Activated naive CD8-positive, alpha-beta T cell treated with anti-CD3 and anti-CD28 coated beads, Interleukin-2, amount 10 ng/mL, durations not matched to agents 7 days and 5 days (primary cell): ENCODE measurements at places on chromosomes 12 and 14. TPM values are rescaled to one million over a fixed set of nuclear protein-coding genes. Genes with fewer than 3 reads are reported as not detected.

The RCOR1 gene
- total RNA-seq: 24.3 TPM

GRCh38 chr12:104505095-104505818, 48.5 kb downstream of the CHST11 start:
- H3K4me1 ChIP-seq: peaks cover 66% of the 10 kb centered on the region
- no peaks in the 10 kb centered on the region for H3K27me3 ChIP-seq
- no peak for DNase-seq
- no peak overlapping the region for H3K27ac ChIP-seq
- H3K36me3 ChIP-seq: peaks cover 55% of the 10 kb centered on the region
- no peak overlapping the region for H3K4me3 ChIP-seq

DNA sequence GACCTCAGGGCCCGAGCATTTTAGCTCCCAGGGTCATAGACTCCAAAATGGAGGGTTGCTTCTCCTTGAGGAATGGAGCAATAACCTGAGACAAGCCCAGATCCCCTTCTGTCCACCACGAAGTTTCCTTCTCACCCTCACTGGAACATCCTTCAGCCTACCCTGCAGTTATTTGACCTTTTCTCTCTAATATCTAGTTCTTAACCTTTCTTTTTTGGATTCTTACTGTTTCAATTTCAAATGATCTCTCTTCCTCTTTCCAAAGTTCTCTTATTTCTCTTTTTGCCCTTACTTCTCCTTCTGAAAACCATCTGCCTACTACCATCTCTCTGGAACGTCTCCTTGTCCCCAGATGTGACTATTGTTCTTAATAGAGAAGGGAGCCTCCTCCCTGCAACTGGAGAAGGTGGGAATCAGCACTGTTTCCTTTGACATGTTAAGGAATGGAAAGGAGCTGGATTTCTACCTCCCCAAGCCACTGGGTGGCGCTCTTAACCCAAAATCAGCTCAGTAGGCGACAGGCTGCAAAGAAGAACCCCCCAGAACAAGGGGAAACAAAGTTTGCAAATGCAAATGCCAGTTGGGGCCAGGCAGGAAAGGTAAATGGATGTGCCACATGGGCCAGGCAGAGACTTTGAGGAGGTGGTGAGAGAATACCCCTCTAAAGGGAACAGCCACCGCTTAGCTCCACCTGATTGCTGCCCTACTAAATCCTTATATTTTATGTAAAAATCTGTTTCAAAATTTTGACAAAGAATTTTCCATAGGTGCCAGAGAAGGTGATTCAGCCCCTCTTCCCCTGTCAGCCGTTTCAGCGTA, 22.4 kb upstream of the PDE1B start:
- H3K4me3 ChIP-seq: no peak overlapping the region
- peak; percentile 47 for DNase-seq
- H3K4me1 ChIP-seq: peaks cover under 1% of the 10 kb centered on the region
- no peaks in the 10 kb centered on the region for H3K27me3 ChIP-seq

GRCh38 chr14:81028461-81028860, 73.0 kb downstream of the TSHR start:
- no peak for DNase-seq
- H3K4me1 ChIP-seq: peaks cover 3% of the 10 kb centered on the region
- H3K4me3 ChIP-seq: no peak overlapping the region
- peaks cover 9% of the 10 kb centered on the region for H3K27me3 ChIP-seq
- H3K27ac ChIP-seq: no peak overlapping the region

DNA sequence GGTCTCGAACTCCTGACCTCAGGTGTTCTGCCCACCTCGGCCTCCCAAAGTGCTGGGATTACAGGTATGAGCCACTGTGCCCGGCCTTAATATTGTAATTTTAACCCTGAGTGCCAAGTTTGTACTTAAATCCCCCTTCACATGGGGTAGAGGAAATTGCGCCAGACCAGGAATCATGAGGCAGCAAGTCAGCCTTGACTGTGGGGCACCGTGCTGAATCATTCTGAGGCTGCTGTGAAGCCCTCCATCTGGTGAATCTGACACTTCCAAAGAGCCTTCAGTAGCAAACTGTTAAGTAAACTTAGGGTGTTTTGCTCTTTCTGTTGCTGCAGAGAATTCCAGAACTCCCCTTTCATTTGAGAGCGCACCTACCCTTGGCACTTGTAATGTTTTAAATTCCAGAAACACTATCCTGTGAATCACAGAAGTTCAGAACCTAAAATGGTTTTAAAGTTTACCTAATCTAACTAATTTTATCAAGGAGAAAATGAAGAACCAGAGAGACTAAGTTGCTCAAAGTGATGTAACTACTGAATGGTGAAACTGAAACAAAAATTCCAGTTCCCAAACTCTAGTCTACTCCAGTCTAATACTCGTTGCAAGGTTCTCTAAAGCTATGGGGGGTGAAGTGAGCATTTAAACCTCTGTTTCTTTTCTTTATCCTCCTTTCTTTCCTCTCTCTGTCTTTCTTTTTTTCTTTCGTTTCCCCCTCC, 7.5 kb downstream of the HEBP1 start:
- no peak for DNase-seq
- H3K27me3 ChIP-seq: no peaks in the 10 kb centered on the region
- peak overlapping the region; percentile 65 for H3K4me3 ChIP-seq
- peaks cover 8% of the 10 kb centered on the region for H3K36me3 ChIP-seq
- H3K27ac ChIP-seq: peak overlapping the region; percentile 73

GRCh38 chr12:130796985-130797686, 41.9 kb downstream of the STX2 start:
- H3K27ac ChIP-seq: peak overlapping the region; percentile 91
- H3K27me3 ChIP-seq: no peaks in the 10 kb centered on the region
- peaks cover 23% of the 10 kb centered on the region for H3K36me3 ChIP-seq
- no peak for DNase-seq
- H3K4me3 ChIP-seq: peak overlapping the region; percentile 77
- peaks cover 11% of the 10 kb centered on the region for H3K4me1 ChIP-seq

The HHIPL1 gene
- 0.17 TPM for total RNA-seq

The ADCY4 gene
- total RNA-seq: 4.4 TPM

GRCh38 chr12:75568393-75568792, 57.0 kb upstream of the KRR1 start:
- no peaks in the 10 kb centered on the region for H3K4me1 ChIP-seq
- DNase-seq: no peak
- H3K36me3 ChIP-seq: no peaks in the 10 kb centered on the region
- H3K27me3 ChIP-seq: peaks cover 10% of the 10 kb centered on the region

- peak overlapping the region; percentile 11 for H3K4me3 ChIP-seq
- H3K27me3 ChIP-seq: peaks cover 6% of the 10 kb centered on the region
- peak overlapping the region; percentile 73 for H3K27ac ChIP-seq
- H3K4me1 ChIP-seq: peaks cover 10% of the 10 kb centered on the region
- H3K36me3 ChIP-seq: peaks cover 11% of the 10 kb centered on the region
- DNase-seq: peak; percentile 32
Measured at GRCh38 chr12:66755727-66756395, 77.0 kb upstream of the GRIP1 start.

GRCh38 chr14:100898935-100899883, 4.3 kb downstream of the RTL1 start:
- H3K4me1 ChIP-seq: no peaks in the 10 kb centered on the region
- H3K27ac ChIP-seq: no peak overlapping the region
- peaks cover 37% of the 10 kb centered on the region for H3K27me3 ChIP-seq
- no peaks in the 10 kb centered on the region for H3K36me3 ChIP-seq
- H3K4me3 ChIP-seq: no peak overlapping the region

The CCT2 gene
- 141 TPM for total RNA-seq

DNA sequence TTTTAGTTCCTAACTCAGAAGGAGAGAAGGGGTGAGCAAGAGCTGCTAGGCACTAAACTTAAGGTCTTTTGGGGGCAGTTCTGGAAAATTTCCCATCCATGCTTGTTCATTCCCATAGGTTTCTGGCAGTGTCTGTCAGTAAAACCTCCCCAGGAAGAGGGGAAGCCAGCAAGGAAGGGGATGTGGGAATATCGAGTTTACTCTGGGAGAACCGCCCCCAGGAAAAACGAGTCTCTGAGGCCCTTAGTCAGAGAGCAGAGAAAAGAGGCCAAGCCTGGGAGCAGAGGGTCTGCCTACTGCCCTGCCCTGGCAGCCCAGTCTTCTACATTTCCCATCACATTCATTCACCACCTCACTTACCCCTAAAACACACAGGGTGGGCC, 55.9 kb downstream of the TMCC3 start:
- no peak overlapping the region for H3K27ac ChIP-seq
- H3K36me3 ChIP-seq: no peaks in the 10 kb centered on the region
- DNase-seq: no peak
- H3K4me1 ChIP-seq: no peaks in the 10 kb centered on the region
- H3K4me3 ChIP-seq: no peak overlapping the region
- H3K27me3 ChIP-seq: peaks cover 8% of the 10 kb centered on the region

The PYGL gene
- 0.72 TPM for total RNA-seq

DNA sequence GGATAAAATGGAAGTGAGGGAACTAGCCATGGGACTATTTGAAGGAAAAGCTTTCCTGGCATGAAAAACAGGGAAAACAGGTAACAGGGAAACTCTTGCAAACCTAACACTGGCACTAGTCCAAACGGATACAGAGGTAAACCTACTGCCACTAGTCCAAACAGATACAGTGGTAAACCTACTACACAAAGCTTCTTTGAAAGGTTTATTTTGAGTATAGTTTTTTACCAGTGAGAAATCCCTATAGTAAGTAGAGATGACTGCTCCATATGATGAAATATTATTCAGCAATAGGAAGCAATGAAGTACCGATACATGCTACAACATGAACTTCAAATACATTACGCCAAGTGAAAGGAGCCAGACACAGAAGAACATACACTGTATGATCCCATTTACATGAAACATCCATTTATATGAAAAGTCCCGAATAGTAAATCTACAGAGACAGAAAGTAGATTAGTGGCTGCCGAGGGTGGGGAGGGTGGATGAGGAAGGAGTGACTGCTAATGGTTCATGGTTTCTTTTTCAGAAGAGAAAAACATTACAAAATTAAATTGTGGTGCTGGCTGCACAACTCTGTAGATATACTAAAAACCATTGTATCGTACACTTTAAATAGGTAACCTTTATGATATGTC, 25.5 kb downstream of the SPTLC2 start:
- no peaks in the 10 kb centered on the region for H3K27me3 ChIP-seq
- peaks cover 57% of the 10 kb centered on the region for H3K4me1 ChIP-seq
- peak overlapping the region; percentile 78 for H3K27ac ChIP-seq
- peak overlapping the region; percentile 68 for H3K4me3 ChIP-seq

- H3K27ac ChIP-seq: no peak overlapping the region
- H3K27me3 ChIP-seq: no peaks in the 10 kb centered on the region
- H3K36me3 ChIP-seq: no peaks in the 10 kb centered on the region
- no peak for DNase-seq
- no peaks in the 10 kb centered on the region for H3K4me1 ChIP-seq
Measured at GRCh38 chr14:78970677-78971076, 800.5 kb downstream of the NRXN3 start.

DNA sequence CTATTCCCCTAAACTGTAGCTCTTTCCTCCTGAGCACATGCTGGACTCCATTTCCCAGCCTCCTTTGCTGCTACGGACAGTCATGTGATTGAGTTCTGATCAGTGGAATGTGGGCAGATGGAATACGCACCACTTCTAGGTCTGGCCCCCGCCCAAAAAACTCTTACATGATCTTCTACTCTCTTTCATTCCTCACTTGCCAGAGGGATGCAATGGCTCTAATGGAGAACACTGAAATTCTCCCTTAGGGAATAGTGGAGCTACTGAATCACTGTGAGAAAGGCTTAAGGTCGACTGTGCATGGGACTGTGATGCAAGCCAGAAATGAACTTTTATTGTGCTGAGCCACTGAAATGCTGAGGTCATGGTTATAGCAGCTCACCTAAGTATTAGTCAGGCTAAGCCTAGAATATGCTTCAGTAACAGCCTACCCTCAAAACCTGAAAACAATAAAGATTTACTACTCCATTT, 13.0 kb upstream of the TMED2 start:
- H3K27ac ChIP-seq: peak overlapping the region; percentile 51
- peaks cover under 1% of the 10 kb centered on the region for H3K36me3 ChIP-seq
- peaks cover 4% of the 10 kb centered on the region for H3K4me1 ChIP-seq
- H3K4me3 ChIP-seq: no peak overlapping the region

- H3K27ac ChIP-seq: no peak overlapping the region
- H3K36me3 ChIP-seq: no peaks in the 10 kb centered on the region
- peaks cover 24% of the 10 kb centered on the region for H3K27me3 ChIP-seq
- H3K4me3 ChIP-seq: no peak overlapping the region
Measured at GRCh38 chr12:64955746-64956145, 131.3 kb downstream of the TBC1D30 start.

DNA sequence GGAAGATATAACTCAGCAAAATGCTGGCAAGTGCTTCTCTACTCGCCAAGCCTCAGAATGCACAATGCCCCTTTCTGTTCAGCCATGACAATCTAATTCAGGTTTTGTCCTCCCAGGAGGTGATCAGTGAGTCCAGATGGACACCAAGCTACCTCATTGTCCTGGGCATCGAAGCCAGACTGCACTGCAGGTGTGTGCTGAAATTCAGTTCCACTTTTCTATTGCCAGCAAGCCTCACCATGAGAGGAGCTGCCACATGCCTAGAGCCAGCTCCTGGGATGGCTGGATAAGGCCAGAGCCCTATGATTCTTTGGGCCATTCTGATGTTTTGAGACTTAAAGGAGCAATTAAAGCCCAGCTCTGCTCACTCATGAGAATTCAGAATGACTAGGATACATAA, 186.7 kb downstream of the GRIN2B start:
- H3K27me3 ChIP-seq: no peaks in the 10 kb centered on the region
- no peak for DNase-seq
- no peak overlapping the region for H3K4me3 ChIP-seq
- H3K36me3 ChIP-seq: no peaks in the 10 kb centered on the region

The ACOT6 gene
- not detected for total RNA-seq
